Activated CD8-positive, alpha-beta memory T cell treated with anti-CD3 and anti-CD28 coated beads for 4 hours (primary cell): ENCODE measurements at places on chromosomes 7 and 10.

- no peak for DNase-seq
Observed at GRCh38 chr7:159094023-159094740, 50.5 kb downstream of the VIPR2 start.

DNA sequence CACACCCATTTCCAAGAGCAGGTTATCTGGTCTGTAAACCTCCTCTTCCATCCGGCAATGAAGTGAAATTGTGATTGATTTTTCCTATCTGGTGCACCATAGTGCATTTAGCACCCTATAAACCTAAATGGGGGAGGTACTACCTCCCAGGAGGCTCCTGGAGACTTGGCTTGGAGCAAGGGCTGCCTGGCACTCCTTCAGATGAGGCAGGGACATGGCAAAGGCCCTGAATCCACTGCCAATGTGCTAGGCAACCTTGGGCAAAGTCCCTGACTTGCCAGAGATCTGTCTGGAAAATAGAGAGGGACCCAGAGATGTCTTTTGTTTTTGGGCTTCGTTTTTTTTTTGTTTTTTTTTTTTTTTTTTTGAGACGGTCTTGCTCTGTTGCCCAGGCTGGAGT is 6.7 kb upstream of the GRID1 start:
- DNase-seq: no peak

DNA sequence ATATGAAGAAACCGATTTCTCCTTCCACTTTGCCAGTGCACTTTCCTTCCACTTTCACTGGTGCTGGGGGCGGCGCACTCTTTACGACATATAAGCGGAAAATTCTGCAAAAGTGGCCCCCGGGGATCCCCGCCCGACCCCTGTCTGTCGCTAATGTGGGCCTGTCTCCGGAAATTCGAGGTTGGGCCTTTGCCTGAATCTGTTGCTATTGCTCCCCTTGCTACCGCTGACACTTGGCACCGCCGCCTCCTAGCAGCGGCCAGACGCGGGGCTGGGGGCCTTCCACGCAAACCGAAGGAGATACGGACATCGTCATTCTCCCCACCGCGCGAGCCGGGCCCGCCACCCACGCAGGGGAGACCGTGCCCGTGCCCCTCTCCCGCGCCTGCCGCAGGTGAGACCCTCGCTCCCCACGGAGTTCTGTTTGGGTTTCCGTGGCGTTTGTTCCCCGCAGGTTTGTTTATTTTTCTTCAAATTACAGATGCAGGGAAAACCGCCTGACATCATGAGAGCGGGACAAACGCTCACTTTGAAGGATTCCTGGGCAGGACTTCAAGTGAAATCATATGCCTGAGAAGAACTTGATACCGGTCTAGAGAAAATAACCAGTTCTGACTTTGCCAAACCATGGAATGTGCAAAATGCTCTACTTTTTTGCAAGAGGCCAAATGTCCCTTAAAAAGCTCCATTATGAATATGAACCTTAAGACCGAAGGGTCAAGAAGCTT is 5.0 kb downstream of the TWIST1 start:
- DNase-seq: no peak

DNA sequence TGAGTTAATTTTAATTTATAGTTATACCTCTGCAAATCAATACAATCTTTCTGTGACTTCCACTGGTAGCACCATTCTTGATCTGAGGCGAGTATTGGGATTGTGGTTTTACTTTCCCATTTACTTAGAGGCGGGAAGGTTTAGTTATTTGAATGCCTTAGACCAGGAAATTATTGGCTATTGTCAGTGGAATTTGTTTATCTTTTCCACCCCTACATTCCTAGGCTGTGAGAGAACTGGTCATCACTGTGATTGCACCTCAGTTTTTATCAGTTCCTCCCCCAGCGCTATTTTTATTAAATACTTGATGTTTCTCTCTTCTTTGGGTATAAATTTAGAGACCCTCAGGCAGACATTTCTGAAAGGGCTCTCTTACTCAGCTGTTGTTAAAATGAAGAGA is 29.9 kb downstream of the CDK14 start:
- no peak for DNase-seq

GRCh38 chr7:142749218-142749993 is at the start of gene PRSS1:
Gene PRSS1, plus strand, starts transcription at chr7:142749472. Its CDS starts 13 bp downstream, at chr7:142749485.
- DNase-seq: no peak

GRCh38 chr7:151472644-151473380 is 32.9 kb upstream of the CRYGN start:
- DNase-seq: no peak

DNA sequence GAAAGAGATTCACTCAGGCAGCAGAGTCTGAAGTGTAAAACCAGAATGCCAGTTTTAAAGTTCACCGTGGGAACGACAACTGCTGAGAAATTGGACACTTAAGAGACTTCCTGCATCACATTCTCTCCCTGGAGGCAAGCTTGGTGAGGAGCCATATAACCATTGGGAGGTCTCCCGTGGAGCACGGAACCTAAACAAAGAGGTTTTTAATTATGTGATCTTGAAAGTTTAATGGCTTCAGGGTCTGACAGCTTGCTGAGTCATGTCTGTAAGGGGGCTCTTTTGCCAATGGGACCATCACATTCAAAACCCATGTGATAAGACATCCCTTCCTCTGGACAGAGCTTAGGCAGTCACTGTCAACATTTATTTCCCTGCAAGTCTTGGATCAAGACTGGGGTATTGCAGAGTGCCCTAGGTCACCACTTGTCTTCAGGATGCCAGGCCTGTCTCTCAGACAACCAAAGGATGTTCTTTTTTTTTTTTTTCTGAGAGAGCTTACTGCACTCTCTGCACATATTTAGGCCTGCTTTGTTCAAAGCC is 674.4 kb downstream of the TYW1 start:
- no peak for DNase-seq

DNA sequence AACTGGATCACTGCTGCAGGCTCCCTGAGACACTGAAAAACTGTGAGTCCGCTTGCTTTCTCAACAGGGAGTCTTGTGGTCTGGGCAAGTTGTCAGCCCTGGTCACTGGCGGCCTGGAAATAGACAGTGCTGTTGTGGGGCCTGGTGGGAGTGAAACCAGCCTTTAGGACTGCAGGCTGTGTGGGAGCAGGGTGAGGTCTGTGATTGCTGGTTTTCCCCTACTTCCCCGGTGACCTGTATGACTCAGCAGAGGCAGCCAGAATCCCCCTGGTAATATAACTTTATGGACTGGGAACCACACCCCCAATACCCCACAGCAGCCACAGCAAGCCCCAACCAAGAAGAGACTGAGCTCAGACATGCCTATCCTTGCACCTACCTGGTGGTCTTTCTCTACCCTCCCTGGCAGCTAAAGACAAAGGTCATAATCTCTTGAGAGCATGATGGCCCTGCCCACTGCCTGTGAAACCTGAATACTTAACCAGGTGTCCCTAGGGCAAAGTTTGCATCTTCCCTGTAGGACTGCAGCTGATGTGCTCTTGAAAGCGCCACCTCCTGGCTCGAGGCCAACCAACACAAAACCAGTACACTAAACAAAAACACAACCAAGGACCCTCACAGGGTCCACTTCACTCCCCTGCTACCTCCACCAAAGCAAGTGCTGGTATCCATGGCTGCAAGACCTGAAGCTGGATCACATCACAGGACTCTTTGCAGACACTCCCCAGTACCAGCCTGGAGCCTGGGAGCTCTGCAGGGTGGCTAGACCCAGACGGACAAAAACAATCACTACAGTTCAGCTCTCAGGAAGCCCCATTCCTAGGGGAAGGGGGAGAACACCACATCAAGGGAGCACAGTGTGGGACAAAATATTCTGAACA is 7.2 kb upstream of the ADAM22 start:
- DNase-seq: no peak

GRCh38 chr10:10796774-10797415 is 220.8 kb upstream of the CELF2 start:
- no peak for DNase-seq

- DNase-seq: no peak
Observed at GRCh38 chr7:96021568-96021967, 249.2 kb downstream of the DYNC1I1 start.

DNA sequence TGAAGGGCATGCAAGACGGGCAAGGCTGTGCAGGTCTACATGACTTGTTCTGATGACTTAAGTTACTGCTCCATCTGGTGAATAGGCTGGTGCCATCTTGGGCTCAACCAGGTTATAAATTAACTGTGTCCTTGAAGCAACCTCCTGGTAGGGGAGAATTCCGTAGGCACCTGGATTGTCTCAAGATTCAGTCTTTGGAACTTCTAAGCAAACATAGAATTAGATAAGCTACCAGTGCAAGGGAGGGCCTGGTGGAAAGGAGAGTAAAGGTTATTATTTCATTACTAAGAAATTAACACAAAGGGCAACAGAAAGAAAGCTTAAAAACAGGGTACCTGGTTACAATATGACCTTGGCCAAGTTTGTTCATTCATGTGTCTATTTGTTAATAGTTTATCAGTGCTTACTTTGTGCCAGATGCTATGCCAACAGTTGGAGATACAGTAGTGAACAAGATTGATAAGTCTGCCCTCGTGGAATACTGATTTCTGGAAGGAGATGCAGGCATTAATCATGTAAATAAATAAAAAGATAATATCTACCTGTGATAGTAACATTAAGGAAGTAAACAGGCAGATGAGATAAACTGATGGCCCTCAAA is 107.0 kb upstream of the PALS2 start:
- no peak for DNase-seq

DNA sequence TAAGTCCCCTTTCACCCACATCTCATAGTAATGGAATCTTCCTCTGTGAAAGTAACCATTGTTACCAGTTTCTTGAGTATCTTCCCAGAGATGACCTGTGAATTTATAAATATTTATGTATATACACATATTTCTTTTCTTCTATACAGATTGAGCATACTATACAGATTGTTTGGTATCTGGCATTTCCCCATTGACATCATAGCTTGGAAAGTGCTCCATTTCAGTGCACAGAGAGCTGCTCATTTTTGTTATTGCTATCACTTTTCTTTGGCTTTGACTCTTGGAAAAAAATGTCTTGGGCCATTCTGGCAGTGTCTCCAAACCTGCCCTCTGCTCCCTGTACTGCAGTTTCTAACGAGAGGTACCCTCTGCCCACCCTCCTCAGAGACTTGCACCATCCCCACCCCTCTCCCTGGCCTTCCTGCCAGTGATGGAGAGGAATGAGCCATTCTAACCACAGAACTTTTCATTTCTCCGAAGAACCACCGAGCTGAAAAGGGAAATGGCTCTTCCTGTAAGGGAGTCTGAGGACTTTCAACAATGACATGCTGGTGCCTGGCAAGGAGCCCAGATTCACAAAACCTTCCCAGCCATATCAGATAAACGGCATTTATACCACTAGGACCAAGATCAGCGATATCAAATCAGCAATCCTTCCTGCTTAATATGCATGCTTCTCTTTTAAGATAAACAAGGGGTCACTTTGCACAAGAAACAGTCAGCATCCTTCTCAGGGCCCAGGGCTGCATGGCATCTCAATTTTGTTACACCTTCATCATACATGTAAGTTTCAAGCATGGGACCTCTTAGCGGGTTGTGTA is 19.7 kb upstream of the CCSER2 start:
- no peak for DNase-seq

DNA sequence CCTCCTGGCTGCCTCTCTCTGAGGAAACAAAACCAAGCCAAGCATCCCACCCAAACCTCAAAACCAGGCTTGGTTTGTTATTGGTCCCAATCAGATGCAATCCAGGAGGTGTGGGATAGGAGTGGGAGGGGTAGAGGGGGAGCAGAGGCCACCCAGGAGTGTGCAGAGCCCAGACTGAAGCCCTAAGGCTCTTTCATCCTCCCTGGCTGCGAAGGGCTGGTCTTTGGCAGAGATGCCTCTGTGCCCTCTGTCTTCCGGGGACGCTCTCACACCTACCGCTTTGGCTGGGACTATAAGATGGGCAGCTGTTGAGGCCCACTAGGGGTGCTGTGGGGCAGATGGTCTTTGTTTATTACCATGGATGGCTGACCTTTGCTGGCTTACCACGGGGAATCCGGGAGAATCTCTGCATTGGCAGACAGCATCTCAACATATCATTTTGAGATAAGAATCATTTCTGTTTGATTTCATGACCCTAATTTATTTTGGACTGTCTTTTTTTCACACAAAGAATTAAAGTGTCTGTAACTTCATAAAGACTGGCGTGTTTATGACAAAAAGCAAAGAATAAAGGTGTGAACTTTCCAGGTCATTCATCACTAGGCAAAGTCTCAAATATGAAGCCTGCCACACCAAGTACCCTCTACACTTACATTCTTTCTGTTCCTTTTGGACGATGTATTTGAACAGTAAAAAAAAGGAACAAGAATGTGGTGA is 6.5 kb upstream of the DENND2A start:
- DNase-seq: no peak

DNA sequence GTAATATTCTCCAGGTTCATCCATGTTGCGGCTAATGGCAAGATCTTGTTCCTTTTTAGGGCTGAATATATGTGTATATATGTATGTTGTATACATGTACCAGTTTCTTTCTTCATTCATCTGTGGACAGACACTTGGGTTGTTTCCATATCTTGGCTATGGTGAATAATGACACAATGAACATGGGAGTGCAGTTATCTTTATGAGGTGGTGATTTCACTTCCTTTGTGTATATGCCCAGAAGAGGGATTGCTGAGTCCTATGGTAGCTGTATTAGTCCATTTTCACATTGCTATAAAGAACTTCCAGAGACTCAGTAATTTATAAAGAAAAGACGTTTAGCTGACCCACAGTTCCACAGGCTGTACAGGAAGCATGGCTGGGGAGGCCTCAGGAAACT is 17.1 kb upstream of the TSPAN15 start:
- no peak for DNase-seq

- DNase-seq: no peak
Observed at GRCh38 chr10:103560886-103561285, 67.4 kb downstream of the NEURL1 start.

DNA sequence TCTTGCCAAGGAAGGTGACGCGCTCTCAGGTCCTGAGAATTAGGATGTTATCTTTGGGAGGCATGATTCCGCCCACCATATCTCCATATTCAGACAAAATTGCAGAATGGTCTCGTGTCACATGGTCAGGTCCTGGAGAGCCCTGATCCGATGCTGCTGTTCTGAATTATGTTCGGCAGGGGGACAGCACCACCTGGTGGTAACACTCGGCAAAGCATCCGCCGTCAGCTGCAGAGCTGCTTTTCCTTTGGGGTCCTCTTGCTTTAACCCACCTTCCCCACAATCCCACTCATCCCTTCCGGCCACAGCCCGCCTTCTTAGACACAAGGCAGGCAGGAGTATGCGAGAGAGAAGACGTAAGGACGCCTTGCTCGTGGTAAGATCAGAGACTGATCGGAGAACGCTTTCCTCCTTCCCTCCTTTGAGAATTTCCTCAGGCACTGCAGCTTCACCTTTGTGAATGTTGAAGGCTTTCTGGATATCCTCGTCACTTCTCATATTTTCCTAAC is 327.8 kb upstream of the C7orf33 start:
- DNase-seq: peak; percentile 18

- no peak for DNase-seq
Observed at GRCh38 chr10:8042721-8043568, 11.5 kb upstream of the GATA3 start.

DNA sequence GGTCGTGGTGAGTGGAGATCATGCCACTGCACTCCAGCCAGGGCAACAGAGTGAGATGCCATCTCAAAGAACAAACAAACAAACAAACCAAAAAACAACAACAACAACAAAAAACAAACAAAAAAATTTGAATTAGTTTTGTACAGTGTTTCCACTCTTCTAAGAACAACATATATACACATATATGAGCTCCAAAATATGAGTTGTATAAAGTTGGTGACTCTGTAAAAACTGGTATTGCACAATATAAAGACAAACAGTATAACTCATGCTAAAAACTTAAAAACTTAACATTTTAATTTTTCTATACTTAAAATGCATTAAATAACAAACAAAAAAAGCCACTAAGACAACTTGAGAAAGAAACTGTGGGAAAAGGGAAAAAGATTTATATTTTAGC is 46.0 kb downstream of the AKR1B15 start:
- DNase-seq: no peak

- DNase-seq: no peak
Observed at GRCh38 chr7:30351286-30351685, 66.9 kb downstream of the ZNRF2 start.
